ENCODE measurements at places on chromosomes 3 and 15.

GRCh38 chr3:193800138-193801043 lies 207.4 kb downstream of the OPA1 start:
- no peak for DNase-seq

- DNase-seq: no peak
These were observed 215.9 kb downstream of the GAP43 start for GRCh38 chr3:115839246-115839645.

DNA sequence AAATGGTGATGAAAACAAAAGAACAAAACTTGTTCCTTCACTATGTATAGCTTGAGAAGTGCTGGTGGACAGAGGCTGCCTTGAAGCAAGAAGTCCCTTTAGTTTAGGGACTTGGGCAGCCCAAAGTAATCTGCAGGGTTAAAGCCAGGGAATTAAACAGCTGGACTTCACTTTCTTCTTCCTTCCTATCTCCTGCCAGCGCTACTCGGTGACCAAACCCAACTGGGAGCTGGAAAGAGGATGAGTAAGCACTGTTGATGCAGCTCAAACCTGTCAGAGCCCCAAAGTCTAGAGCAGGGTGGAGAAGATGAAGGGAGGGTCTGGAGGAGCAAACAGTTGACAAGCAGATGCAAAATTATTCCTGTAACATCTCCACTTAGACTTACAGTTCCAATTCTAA lies 73.1 kb upstream of the FBN1 start:
- no peak for DNase-seq

DNA sequence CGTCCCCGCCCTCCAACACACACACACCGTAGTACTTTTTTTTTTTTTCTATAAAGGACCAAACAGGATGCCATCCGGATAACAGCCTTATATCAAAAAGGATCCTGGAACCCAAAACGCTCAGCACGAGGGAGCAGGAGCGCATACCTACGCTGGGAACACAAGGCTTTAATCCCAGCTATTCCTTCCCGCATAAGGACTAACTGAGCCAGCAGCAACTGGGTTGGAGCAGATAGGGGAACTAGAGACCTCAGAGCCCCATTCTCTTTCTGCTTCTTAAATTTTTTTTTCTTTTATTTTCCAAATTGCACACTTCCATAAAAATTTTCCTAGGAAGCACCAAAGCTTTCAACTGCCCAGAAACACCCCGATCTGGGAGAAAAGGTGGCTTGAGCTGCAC lies 1.3 kb downstream of the TRANK1 start:
- peak; percentile 56 for DNase-seq

DNA sequence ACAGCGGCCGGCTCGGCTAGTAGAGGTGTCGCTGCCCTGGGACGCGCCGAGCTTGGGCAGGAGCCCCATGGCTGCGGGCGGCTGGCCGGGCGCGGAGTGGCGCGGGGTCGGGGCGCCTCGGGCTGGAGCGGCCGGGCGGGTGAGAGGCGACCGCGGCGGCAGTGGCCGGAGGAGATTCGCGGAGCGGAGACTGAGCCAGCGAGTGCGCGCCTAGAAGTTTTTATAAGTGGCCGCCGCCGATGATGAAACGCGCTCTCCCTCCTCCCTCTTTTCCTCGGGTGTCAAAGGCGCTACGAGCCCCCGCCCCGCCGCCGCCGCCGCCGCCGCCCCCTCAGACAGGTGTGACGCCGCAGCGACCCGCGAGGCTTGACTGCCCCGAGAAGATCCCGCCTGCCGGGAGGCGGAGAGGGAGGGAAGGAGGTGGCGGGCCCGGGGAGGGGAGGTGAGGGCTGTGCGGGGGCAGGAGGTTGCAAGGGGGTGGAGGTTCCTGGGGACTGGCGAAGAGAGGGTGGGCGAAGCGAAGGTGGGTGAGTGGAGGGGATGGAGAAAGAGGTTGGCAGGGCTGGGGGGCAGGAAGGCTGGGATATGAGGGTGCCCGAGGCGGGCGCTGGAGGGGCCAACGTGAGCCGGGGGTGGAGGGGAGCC lies at the start of gene SLCO2A1:
Gene SLCO2A1, minus strand, starts transcription at position 192 of the 645 bp plus-strand sequence. Its CDS starts 123 bp downstream, at position 69.
- peak; percentile 86 for DNase-seq

DNA sequence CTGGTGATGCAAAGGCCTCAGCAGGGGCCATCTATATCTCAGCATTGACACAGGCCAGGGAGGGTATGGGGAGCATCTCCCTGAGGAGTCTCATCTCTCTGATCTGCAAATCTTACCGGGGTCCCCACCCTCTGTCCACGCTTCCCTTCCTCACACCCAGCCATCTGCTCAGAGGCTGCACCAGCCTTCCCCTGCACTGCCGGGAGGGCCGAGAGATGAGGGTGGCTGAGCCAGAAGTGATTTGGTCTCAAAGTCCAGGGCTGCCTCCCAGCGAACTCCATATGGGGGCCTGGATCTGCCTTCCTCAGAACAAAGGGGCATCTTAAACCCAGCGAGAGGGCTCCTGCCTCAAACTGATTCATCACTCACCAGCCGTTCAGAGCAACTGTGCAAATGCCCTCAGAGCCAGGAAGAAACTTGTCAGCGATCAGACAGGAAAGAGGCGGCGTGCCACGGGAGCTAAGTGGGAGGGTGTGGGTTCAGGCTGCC lies 4.6 kb downstream of the IGDCC3 start:
- DNase-seq: peak; percentile 40

- DNase-seq: no peak
These were observed 347 bp upstream of the C3orf62 start for GRCh38 chr3:49277383-49277775.

- no peak for DNase-seq
These were observed 47.6 kb downstream of the TRIM71 start for GRCh38 chr3:32865383-32865782.

DNA sequence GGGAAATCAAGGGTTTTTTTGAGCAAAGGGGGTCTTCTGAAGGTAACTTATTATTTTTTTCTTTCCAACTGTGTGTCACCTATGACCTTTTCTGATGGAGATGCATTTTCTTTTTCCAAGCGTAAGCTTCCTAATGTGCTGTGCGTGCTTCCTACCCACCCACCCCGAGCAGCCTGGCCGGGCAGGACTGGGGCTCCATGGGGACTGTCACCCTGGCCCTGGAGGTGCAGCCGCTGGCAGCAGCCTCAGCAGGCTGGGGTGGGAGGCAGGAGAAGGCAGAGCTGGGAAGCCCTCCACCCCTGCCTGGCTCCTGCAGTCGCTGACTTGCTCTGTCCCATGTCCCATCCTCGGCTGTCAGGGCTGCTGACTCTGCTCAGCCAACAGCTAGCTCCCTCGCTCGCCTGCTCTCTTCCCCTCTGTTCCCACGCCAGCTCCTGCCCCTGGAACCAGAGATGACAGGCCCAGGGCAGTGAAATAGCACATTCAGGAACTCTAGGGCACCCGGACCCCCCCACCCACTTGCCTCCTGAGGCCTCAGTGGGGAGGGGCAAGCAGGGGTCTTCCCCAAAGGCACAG lies 21.4 kb downstream of the IDH2 start:
- no peak for DNase-seq

- DNase-seq: peak; percentile 97
These were observed 44.2 kb downstream of the RBPMS2 start for GRCh38 chr15:64731012-64731804.

DNA sequence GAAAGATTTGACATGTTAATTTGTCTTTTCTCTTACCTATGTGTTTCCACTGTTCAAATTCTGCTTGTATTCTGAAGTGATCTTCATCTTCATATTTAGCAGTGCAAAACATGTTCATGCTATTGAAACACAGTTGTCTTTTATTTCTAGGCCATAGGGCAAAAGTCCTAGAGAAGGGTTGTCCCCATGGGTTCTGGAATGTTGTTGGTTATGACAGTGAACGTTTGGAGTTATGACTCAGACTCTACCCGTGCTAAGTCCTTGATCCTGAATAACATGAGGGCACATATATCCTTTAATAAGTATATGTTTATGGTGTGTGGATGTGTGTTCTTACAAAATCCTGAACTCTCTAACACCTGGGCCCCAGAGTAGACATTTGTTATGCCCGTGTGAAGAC lies 23.0 kb upstream of the ARPP21 start:
- DNase-seq: no peak

- DNase-seq: no peak
These were observed 222.3 kb upstream of the TPRG1 start for GRCh38 chr3:188949456-188949855.

DNA sequence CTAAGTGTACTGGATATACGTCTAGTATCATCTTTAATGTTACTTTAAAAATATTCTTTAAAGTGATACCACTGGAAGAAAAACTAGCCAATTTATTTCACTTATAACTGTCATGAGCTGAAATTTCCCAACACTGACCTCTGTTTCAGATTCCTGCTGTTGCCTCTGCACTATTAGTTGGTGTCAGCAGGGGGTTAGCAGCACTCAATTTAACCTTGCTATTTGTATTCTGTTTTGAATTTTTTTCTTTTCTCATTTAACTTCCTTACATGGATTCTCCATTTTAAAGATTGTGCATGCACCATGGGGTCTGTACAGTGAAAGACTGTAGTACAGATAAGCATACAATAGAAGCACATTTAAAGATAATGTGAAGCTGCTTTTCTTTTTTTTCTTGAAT lies 169.2 kb downstream of the UBE2E2 start:
- no peak for DNase-seq

GRCh38 chr15:60957111-60957510 lies 272.0 kb downstream of the RORA start:
- no peak for DNase-seq

GRCh38 chr3:45881078-45882022 lies 5.0 kb upstream of the CCR9 start:
- no peak for DNase-seq

GRCh38 chr3:177571271-177571943 lies 374.1 kb upstream of the TBL1XR1 start:
- DNase-seq: no peak

DNA sequence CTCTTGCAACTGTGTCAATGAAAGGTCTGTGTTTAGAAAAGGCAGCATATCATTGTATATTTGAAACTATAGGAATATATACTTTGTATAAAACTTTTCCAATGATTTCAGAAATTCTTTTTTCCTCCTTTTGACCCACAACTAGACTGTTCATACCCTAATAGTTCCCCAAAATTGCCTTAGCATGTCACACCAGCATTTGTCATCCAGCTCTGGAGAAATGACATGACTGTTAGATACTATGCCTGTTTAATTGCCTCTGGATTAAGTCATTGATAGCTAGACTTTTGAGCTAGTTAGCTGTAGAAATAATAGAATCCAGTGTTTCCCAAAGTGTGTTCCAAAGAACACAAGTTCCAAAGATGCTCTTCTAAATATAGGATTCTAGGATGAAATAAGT lies 32.4 kb downstream of the B3GALNT1 start:
- DNase-seq: no peak

- DNase-seq: no peak
These were observed 14.7 kb downstream of the XRN1 start for GRCh38 chr3:142433110-142433509.

- DNase-seq: peak; percentile 63
These were observed 72.5 kb downstream of the OSBPL10 start for GRCh38 chr3:31908391-31909097.

DNA sequence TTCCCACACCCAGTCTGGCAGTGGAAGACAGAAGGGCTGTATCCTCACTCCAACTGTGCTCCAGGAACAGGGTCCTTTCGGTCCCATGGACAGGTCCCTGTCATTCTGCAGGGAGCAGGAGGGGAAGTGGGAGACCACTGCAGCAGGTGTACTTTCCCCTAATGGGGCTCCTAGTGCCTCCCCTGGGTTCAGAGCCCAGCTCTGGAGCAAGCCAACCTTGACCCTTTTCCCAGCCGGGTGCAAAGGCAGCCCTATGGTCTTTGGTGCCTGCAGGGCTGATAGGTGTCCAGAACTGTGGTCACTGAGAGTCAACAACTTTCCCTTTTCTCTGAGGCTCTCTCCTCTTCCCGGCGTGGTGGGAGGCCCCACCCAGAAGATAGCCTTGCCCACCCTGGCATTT lies 26.8 kb downstream of the MAGEF1 start:
- DNase-seq: peak; percentile 43

DNA sequence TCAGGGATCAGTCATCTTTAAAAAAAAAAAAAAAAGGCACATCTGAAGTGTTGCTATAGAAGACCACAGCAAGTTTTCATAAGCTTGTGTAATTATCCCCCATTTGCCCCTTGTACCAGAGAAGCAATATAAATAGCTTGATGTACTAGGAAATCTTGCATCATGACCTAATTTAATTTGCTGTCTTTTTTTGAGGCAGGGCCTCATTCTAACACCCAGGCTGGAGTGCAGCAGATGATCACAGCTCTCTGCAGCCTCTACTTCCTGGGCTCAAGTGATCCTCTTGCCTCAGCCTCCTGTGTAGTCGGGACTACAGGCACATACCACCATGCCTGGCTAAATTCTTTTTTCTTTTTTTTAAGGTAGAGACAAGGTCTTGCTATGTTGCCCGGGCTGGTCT lies 88.7 kb downstream of the ARIH1 start:
- no peak for DNase-seq

GRCh38 chr15:76344893-76345582 lies 8.5 kb downstream of the ISL2 start:
- DNase-seq: no peak

- DNase-seq: no peak
These were observed 69.0 kb downstream of the ARHGAP31 start for GRCh38 chr3:119362940-119363725.

GRCh38 chr3:13243586-13243985 lies 170.4 kb upstream of the IQSEC1 start:
- no peak for DNase-seq

DNA sequence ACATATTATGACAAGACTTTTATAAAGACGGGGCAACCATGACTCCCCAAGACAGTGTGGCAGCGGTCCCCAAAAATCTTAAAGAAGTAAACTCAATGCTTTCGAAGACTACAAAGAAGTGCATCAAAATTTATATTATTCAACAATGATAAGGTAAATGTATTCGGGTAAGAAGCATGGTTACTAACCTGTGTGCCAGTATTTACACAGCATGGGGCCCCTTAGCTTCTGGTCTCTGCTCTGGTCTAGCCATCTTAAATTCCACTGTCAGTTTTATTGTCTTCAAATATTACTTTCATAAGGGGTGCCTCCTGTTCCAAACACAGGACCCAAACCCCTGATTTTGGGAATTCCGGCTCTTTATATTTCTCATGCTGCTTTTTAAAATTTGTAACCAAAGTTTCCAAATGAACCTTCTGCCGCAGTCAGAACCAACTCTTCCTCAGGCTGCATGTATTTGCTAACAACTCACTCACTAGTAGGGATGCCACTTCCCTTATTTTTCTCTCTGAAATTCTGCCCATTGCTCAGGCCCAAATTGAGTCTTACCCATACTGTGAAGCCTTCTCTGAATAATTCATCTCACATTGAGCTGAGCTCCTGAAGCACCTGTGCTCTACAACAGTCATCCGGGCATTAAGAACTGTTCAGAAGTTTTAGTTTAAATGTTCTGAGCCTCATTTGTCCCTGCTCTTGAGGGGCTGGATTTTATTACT lies 1.2 kb downstream of the TTC23 start:
- no peak for DNase-seq

GRCh38 chr3:171696805-171697204 lies 113.5 kb downstream of the PLD1 start:
- DNase-seq: no peak

- peak; percentile 63 for DNase-seq
These were observed 740 bp downstream of the MAGI1 start for GRCh38 chr3:66037986-66038369.

DNA sequence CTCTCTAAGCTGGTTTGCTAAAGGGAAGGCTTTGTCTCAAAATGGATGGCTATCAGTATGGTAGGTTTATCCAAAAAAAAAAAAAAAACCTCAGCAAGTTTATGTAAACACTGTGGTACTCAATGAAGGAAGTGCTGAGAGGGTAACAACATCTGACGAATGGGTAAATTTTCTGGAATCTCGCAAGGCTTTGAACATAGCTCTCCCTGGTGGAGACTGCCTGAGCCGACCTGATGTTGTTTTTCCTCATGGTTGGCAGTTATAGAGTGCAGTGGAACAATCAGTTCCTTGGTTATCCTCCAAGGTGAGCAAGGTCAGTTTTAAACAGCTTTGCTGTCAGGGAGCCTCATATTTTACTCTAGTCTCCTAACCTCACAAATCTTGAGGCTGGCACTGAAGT lies 94.6 kb downstream of the ZPLD1 start:
- peak; percentile 78 for DNase-seq

Data from endodermal cell (in vitro differentiated cells).